NCI-H460 (cell line): ENCODE measurements at places on chromosomes 5 and 9.

DNA sequence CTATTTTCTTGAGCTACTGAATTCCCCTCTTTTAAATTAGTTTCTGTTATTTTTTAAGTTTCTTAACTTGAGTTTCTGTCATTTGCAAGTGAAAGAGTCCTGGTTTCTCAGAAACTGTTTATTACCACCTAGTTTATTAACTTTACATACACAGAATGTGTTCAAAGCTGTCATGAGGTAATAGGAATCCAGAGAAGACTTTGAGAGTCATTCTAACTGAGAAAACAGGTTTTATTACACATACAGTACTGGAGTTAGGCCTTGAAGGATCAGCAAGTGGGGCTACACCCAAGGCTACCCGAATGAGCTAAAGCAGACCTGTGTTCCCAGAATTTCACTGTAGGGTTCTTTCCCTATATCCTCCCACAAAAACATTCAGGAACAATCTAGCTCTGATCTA is 33.1 kb downstream of the FAM114A2 start:
- DNase-seq: no peak

DNA sequence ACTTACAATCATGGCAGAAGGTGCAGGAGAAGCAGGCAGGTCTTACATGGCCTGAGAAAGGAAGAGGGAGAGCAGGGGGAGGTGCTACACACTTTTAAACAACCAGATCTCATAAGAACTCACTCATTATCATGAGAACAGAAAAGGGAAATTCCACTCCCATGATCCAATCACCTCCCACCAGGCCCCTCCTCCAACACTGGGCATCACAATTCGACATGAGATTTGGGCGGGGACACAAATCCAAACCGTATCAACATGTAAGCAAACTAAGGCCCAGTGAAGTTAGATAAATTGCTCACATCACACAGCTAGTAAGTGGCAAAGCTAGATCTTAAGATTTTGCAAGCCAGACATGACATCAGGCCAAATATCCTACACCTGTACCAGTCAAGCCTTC is 48.3 kb upstream of the RIC1 start:
- no peak for DNase-seq

GRCh38 chr9:108643731-108644510 is 211.9 kb downstream of the ACTL7B start:
- no peak for DNase-seq

DNA sequence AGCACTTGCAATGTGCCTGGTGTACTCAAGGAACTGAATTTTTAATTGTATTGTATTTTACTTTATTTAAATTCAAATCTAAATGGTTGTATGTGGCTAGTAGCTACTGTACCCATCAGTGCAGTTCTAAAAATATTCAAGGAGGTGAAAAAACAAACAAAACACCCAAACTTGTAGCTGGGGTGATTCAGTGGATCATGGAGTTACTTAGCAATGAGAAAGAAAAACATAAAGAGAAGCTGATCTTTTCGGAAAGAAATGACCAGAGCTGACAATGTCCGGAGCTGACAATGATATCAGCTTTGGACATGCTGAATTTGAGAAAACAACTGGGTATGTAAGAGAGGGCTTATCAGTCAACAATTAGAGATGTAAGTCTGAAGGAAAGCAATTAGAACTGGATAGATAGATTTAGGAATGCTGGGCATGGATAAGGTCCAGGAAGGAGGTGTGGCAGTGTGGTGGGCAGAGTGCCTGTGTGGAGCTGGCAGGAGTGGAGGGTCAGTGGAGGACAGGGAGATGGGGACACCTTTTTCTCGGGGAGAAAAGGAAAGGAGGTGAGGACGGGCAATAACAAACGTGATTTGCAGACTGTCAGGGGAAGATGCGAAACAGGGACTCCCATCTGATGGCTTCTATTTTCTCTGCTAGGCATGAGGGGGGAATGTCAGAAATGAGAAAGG is 113.2 kb downstream of the DCP2 start:
- DNase-seq: no peak

DNA sequence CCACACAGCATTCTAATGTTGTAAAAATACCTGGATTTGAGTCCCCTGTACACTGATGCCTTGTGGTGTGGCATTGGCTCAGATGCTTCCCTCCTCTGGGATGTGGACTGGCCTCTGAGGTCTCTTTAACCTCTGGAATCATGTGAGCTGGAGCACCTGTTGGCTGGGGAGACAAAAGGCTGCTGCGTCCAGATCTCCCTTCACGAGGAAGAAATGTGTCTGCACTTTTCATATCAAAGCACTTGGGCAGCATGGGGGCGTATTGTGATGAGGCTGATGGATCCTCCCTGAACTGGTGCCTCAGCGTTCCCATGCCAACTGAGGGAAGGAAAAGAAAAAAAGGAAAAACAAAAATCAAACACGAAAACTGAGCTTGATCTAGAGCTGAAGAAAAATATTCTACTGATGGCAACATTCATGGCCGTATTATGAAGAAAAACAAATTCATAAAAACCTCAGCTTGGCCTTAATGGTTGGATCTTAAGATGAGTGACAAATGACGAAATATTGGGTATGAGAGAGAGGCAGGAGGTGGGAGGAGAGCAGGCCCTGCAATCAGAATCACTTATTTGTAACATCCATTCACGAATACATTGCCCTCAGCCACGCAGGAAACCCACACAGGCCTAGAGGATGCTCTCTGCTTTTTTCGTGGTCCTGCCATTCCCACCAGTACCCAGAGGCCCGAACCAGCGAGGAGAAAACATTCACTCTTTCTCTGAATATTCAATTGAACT is 26.2 kb downstream of the GRIA1 start:
- no peak for DNase-seq

DNA sequence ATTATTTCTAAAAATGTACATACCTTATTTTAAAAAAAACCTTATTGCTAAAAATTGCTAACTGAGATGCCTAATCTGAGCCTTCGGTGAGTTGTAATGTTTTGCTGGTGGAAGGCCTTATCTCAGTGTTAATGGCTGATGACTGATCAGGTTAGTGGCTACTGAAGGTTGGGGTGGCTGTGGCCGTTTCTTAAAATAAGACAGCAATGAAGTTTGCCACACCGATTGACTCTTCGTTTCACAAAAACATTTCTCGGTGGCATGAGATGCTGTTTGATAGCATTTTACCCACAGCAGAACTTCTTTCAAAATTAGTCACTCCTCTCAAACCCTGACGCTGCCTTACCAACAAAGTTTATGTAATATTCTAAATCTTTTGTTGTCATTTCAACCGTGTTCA is 14.7 kb downstream of the CENPK start:
- DNase-seq: no peak

DNA sequence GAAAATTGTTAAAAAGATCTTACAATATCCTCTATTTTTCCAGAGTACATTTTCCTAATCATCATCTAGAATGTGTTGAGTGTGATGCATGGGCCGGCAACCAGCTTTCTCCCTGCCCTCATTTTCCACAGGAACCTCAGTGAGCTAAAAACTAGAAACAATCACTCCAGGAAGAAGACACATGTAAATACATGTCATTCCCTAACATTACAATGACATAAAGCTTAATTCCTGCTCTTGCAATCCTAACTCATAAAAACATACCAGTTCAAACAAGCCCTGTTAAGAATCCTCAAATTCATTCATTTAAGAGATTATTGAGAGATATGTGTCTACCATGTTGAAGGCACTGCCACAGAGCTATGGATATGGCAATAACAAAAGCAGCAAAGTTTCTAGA is 18.5 kb upstream of the ZNF622 start:
- DNase-seq: no peak

DNA sequence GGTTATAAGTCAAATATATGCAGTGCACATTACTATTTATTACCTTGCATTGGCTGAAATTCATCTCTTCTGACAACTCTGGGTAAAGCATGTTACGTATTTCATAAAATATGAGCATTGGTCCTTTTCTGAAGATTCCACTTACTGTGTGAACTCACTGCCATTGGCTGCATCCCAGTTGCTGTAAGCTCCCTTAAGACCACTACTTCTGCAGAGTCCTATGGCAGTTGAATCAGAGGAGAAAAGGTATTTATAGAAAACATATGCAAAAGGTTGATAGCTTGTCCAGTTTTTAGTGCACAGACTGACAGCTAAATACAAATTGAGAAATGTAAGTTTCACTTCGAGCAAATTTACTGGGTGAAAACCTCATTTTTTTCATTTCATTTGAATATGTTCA is 394.6 kb upstream of the ARRDC3 start:
- DNase-seq: no peak

GRCh38 chr5:32003981-32004380 is 170.1 kb downstream of the GOLPH3 start:
- no peak for DNase-seq

GRCh38 chr5:125100951-125101350 is 354.5 kb upstream of the ZNF608 start:
- DNase-seq: no peak

GRCh38 chr9:35774907-35775635 is 16.3 kb upstream of the NPR2 start:
- DNase-seq: no peak

DNA sequence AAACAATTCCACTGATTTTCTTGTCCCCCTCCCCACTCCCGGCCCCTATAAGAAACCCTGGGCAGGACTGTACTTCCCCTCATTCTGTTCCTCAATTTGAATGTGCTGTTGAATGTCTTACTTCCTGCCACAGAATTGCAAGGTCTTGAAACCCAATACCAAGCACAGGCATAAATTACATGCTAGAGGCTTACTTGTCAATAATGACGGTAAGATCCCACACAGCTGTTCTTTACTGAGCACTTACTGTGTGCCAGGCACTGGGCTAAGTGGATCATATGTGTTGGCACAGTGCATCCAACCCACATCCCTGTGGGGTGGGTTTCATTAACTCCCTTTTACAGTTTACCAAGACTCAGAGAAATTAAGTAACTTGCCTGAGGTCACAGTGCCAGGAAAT is 63.4 kb downstream of the MVB12B start:
- DNase-seq: no peak

DNA sequence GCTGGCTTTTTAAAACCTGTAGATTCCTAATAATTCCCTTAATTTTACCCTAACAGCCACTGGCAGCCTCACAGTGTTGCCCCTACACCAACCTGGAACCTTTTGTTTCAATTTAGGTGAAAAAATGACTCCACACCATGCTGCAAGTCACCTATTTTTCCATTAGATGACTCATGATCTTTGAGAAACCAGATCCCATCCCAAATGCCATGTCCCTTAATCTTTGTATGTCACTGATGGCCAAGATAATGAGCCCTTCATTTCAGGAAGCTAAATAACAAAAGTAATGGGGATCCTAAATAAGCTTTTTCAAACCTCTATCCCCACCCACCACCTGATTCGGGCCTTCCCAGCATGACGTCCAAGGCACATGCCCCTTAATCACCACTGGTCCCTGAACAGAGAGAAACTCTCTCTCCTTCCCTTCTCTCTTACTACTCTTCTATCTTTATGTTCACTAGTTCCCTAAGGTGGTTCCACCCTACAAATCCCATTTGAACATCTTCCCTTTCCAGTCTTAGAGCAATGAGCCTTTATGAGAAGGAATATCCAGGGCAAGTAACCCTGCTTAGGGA is 33.6 kb downstream of the ZNF608 start:
- no peak for DNase-seq

DNA sequence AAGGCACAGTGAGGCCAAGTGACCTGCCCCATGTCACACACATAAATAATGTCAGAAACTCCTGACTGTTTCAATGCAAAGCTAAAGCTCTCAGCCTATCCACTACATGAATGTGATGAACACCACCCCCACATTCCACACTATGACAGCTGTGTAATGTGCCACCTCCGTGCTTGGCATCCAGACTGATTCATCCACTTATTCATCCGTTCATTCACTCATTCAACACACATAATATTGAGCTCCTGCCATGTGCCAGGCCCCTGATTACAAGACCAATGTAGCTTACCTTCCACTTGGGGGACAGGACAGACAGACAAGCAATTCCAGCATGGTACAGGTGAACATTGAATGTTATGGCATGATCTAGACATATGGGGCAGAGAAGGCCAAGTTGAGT is 46.2 kb upstream of the FABP6 start:
- DNase-seq: no peak
